Cerebellar nuclear complex (tissue), 1 donor: ENCODE measurements at places on chromosomes 3 and 15.

DNA sequence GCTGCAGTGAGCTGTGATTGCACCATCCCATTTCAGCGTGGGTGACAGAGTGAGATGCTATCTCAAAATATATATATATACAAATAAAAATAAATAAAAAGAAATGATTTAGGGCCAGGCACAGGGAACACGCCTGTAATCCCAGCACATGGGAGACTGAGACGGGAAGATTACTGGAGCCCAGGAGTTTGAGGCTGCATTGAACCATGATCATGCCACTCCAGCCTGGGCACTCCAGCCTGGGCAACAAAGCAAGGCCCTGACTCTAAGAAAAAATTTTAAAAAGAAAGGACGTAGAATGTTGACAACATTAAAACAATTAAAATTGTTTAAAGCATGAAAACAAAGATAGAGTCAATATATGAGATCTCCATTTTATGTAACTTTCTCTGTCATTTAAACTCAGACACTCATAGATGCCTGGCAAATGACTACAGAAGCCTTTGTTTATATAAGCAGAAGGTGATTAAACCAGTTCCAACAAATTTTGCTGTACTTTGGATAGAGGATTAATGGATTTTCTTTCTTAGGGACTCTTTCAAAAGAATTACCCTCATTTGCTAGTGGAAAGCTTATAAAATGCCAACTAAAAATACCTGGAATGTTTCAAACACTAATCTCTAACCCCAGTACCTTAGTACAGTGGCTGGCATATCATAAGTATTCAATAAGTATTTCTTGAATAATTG, 10.7 kb upstream of the TRPM7 start:
- no peak for DNase-seq

GRCh38 chr15:78179286-78179840, 30.2 kb downstream of the IDH3A start:
- DNase-seq, result no peak

DNA sequence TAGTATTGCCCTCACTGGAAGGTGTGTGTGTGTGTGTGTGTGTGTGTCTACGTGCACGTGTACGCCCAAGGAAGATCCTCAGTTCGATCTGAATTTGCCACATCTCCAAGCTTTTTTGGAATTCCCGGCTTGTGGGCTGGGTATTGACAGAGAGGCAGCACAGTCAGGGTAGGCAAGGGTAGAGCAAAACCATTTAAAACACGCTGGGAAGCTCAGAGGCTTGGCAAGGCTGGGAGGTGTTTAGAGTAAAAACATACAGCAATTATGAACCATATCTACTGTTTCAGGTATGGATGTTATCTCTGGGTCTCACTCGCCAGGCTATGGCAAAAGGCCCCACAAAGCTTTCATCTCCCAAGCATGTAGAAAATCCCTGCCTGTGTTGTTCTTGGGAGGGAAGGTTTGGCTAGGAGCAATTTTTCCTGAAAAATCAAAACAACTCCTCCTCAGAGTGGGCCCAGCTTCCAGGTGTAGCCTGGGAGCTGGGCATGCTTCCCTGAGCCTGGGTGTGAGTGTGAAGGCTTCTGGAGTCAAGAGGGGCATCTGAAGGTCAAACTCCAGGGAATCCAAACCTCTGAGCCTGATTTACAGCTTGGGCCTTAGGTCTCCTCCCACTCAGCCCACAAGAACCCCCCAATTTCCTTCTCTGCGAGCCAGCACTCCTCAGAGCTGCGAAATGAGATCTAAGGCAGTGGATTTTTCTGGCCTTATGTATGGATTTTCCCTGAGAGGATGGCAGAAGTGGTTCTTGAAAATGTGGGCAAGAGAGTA, 244.8 kb upstream of the TPRG1 start:
- no peak for DNase-seq

DNA sequence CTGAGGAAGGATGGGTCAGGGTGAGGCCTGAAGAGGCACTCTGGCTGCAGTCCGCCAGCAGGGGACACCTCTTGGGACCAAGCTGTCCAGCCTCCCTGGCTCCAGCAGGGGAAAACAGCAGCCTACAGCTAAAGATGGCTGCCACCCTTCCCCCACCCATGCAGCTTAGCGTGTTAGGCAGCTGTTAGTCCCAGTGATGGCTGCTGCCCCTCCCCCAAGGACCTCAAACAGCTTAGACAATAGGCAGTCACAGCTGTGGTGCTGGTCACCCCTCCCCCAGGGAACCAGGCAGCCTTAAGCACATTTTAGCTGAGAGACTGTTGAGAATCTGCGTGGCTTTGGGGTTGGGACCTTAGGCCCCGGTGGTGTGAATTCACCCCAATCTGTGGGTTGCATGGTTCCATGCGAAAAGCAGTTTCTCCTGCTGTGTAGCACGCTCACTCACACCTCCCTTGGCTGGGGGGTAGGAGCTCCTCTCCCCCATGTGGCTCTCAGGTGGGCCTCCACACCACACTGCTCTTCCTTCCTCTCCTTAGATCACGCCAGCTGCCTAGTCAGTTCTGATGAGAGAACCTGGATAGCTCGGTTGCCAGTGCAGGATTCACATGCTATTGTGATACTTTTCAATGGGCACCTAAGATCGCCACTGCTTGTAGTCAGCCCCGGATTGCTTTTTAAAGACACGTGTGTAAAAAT, 140.5 kb upstream of the CADPS start:
- DNase-seq, result no peak

- DNase-seq, result no peak
Measured at GRCh38 chr15:40258544-40258943, 19.7 kb downstream of the PAK6 start.

GRCh38 chr15:41915255-41915994, 21.6 kb upstream of the SPTBN5 start:
- no peak for DNase-seq

DNA sequence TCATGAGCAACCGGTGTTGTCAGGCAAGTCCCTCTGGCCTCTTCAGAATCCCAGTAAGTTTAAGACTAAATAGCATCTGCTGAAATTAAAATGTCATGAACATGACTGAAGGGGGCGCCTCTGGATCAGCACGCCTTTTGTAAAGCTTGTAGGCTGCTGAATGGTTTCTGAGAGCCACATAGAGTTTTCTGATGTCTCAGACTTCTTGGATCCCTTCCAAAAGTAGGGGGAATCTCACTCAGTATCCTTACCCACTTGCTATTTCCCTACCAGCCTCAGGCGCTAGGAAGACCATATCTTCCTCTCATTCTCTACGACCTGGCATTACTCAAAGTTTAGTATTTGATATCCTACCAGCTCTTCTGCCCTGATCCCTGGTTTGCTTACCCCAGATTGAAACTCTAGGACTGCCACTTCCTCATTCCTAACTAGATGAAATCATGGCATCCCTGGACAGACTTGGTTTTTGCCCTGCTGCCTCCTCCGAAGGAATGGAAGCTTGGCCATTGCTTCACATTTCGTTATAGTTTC, 62.7 kb upstream of the CD47 start:
- DNase-seq, result no peak
